ENCODE measurements at places on chromosomes 7 and 10. TPM values are rescaled to one million over a fixed set of nuclear protein-coding genes. Genes with fewer than 3 reads are reported as not detected.

FGL2 gene
- total RNA-seq: 92.2 TPM

GRCh38 chr10:116026315-116026714 lies 246.7 kb downstream of the GFRA1 start:
- DNase-seq: no peak

- no peak for DNase-seq
These were observed 117.0 kb upstream of the ARID5B start for GRCh38 chr10:61784354-61785133.

GRCh38 chr7:96910486-96910885 lies 94.9 kb upstream of the DLX6 start:
- DNase-seq: no peak

DNA sequence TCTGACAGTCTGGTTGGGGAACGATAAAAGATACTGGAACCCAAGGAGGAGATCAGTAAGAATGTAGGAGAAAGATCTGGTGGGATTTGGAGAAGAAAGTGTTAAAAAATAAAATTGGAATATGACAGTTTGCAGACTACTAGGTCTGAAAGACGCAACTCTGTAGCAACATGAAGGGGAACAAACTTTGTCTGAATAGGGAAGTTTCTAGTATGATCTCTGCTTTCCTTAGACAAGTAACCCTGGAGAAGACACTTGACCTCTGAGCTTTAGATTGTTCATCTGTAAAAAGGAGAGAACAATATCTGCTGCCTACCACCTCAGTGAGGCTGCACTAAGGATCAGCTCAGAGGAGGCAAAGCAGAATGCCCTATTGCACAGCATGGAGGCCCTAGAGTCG lies 3.0 kb upstream of the PRSS1 start:
- DNase-seq: no peak

- no peak for DNase-seq
These were observed 146.2 kb upstream of the MBL2 start for GRCh38 chr10:52918714-52919305.

SRGN gene
- total RNA-seq: 419 TPM

MAT1A gene
- total RNA-seq: not detected

GRCh38 chr7:102387064-102387463 lies 9.1 kb upstream of the PRKRIP1 start:
- DNase-seq: no peak

DNA sequence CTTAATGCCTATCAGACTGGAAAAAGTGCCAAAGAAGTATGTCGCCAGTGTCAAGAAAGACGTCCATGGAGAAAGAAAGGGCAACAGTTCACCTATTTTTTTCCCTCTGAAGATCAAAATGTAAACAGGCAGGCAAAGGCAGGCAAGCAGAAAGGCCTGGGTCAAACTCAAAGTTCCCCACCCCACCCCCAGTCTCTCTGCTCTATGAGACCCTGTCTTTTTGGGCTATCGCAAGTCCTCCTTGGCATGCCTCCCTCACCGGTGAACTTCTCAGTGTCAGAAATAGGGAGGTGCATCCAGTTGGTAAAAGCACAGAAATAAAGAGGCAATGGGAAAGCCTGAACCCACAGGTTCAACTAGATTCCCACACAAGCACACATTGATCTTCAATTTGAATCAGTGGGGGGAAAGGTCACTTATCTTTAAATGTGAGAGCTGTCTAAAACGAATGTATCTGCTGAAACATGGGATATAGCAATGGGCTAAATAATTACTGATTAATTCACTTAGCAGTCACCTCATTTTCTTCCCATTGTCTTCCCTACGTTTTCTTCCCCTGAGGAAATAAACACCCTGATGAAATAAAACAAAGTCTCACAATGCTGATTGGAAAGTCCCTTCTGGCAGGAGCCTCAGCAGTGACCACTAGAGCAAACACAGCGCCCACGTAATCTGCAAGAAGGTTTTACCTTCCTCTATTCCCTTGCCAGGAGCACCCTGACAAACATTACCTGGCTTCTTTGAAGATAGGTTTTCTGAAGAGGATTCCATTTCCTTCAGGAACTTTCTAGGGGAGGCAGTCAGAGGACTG lies 31.1 kb downstream of the JAZF1 start:
- DNase-seq: no peak

DNA sequence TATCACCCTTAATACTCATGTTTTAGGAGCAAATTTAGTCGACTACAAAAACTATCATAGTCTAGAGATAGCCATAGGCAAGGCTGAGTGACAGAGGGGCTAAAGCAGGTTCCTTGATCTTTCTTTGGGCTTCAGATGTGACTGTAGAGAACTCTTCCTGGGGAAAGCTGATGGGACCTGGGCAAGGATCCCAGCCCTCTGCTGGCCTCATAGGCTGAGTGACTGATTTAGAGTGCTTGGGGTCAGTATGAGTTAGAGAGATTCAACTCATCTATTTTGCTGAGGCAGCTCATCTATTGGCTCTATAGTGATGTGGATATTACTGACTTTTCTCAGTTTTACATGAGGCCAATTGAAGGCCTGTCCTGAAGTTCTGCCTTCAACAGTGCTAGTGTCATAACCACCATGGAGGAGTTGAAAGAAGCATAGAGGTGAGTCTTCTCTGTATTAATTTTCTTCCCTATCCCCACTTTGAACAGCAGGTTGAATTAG lies 81.6 kb downstream of the SAMD9 start:
- DNase-seq: no peak

TMEM176B gene
- 91.0 TPM for total RNA-seq

SLC4A2 gene
- 126 TPM for total RNA-seq

- DNase-seq: no peak
These were observed 1.4 kb upstream of the COBL start for GRCh38 chr7:51318001-51318400.

DNA sequence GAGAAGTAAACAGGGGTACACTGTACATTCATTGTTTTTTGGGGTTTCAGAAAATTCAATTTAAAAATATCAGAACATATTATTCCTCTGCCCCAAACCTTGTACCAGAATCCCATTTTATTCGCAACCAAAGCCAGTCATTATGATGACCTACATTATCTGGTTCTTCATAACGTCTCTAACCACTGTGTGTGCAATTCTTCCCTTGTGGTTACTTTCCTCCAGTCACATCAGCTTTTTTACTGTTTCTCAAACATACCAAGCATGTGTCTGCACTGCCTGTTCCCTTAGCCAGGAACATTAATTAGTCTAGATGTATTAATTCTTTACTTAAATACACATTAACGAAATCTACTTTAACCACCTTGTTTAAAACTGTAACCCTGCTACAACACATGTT lies 64.8 kb downstream of the THSD7A start:
- DNase-seq: no peak

- DNase-seq: no peak
These were observed 87.0 kb upstream of the IGFBP3 start for GRCh38 chr7:46007990-46008643.

- DNase-seq: no peak
These were observed 42.7 kb downstream of the SPDYE5 start for GRCh38 chr7:75534727-75535307.

KIF11 gene
- 0.44 TPM for total RNA-seq

AKR1C8 gene
- total RNA-seq: not detected
